ENCODE measurements at places on chromosomes 4 and X.

DNA sequence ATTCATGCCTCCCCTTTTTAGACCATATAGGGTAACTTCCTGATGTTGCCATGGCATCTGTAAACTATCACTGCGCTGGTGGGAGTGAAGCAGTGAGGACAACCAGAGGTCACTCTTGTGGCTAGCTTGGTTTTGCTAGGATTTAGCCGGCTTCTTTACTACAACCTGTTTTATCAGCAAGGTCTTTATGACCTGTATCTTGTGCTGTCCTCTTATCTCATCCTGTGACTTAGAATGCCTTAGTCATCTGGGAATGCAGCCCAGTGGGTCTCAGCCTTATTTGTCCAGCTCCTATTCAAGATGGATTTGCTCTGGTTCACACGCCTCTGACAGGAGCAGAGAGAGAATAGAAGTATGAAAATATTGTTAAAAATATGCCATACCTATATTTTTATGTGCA lies 355.7 kb downstream of the ADGRL3 start:
- peak; percentile 84 for DNase-seq

DNA sequence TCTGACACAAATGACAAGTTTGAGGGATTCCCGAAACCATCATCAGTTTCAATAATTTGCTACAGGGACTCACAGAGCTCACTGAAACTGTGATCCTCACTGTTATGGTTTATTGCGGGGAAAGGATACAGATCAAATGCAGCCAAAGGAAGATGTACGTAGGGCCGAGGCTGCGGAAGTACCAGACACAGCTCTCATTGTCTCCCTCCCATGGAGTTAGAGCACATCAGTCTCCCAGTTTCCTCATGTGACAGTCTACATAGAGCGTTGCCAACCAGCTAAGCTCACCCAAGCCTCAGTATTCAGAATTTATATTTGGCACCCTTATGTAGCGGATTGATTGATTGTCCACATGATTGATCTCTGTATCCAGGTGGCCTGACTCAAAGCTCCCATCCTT lies 137.8 kb upstream of the TENM3 start:
- no peak for DNase-seq

- DNase-seq = peak; percentile 36
Observed at GRCh38 chr4:40630335-40631021, 814 bp upstream of the RBM47 start.

DNA sequence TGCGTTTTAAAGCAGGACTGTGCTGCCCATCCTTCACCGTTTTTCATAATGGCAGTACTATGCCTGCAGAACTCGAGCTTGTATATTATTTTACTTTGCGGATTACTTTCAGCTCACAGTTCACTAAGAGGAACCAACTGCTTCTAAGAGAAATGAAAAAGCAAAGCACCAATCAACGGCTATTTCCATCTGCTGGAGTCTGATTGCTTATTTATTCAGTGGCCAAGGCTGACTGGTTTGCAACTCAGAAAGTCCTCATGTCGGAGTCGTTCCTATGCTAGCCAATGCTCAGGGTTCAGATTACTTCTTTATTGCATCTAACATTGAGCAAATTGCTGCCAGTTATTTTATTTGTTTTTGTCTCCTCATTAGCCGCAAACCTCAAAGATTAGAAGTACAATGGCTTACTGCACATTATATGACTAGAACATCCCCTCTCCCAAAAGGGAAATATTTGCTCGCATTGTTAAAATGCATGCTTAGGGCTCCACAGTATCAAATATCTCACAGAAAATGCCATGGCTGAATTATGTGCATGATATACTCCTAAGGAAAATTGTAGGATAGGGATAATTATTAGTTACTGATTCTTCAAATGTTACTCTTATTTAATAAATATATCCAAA lies 1628.2 kb upstream of the ADGRL3 start:
- no peak for DNase-seq

GRCh38 chr4:142292231-142292630 lies 553.9 kb downstream of the INPP4B start:
- no peak for DNase-seq

DNA sequence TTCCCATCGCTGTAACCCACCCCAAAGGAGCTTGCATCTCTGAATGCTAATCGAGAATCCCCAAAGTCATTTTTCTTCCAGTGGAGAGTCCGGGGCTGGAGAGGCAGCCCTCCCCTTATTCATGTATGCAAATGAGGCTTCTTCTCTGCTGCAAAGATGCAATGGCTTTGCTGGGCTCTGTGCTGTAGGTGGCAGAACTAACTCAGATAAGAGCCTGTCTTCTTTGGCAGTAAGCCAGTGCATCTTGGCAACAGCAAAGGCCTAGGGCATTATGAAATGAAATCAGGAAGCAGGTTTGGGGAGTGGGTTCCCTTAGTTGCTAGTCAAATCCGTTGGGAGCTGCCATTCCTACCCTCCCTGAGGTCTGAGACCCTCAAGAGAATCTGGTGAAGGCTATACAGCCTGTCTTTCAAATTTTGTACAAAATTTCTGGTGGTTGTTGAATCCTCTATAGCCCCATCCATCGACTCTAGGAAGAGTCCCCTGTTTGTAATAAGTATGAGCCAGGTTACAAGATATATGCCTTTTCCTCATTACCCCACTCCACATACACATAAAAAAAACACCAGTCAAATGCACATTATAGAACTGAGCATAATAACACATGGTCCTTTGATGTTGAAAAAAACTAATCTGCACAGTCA lies 290.6 kb upstream of the TAPT1 start:
- no peak for DNase-seq

- no peak for DNase-seq
Observed at GRCh38 chr4:139961344-139961946, 192.5 kb downstream of the MAML3 start.

GRCh38 chr4:143488687-143489086 lies 24.8 kb upstream of the SMARCA5 start:
- DNase-seq = no peak

DNA sequence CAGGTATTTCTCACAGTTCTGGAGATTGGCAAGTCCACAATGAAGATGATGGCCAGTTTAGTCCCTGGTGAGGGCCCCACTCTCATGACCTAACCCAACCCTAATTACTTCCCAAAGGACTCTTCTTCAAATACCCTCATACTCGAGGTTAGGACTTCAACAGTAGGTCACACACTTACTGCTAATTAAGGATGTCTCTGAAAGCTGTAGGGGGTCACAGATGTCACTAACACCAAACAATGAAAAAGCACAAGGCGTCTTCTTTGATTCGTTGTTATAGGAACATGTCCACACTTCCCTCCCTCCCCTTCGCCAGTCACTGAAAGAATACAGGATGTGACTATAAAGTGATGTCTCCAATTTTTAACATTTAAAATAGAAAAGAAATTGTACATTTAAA lies 309.7 kb downstream of the PACRGL start:
- DNase-seq = no peak

GRCh38 chr4:45621971-45622370 lies 501.9 kb downstream of the GABRG1 start:
- peak; percentile 58 for DNase-seq

GRCh38 chrX:46755671-46756070 lies 3.2 kb downstream of the SLC9A7 start:
- DNase-seq = no peak

- no peak for DNase-seq
Observed at GRCh38 chr4:16858275-16858752, 40.1 kb downstream of the LDB2 start.

- DNase-seq = no peak
Observed at GRCh38 chrX:111086591-111087006, 9.4 kb upstream of the PAK3 start.

GRCh38 chr4:147933779-147934178 lies 201.9 kb downstream of the ARHGAP10 start:
- DNase-seq = no peak

- DNase-seq = no peak
Observed at GRCh38 chr4:13530823-13531624, 13.3 kb downstream of the NKX3-2 start.

GRCh38 chr4:89860971-89861370 lies 24.0 kb upstream of the SNCA start:
- DNase-seq = no peak

- DNase-seq = peak; percentile 38
Observed at GRCh38 chrX:37349221-37350033, at the start of gene PRRG1. PRRG1 (plus strand) TSS chrX:37349364; CDS start chrX:37406250, 56,886 bp downstream.

DNA sequence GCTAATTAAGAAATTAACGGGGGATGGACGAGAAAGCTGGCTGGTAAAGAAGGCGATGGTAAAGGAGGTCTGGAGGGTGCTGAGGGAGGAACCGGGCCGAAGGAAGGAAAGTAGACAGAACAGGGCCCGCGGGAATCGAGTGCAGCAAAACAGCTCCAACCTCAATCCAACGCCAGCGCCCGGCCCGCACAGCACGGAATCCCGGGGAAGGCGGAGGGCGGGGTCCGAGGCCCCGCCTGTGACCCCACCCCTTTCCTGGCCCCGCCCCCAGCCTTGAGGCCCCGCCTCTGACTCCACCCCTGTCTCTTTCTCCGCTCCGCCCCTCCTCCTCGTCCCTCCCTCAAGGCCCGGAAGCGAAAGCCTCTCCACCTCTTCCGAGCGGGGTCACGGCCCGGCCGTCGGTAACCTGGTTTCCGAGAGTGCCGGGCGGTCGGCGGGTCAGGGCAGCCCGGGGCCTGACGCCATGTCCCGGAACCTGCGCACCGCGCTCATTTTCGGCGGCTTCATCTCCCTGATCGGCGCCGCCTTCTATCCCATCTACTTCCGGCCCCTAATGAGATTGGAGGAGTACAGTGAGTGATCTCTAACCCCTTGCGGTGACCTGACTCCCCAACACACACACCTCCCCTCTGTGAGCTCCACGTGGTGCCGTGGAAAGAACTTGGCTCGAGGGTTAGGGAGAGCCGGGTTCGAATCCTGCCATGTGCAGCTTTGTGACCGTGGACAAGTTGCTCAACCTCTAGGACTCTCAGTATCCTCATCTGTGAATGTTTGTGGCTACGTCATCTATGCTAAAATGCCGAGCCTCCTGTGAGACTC lies at the start of gene SMIM20:
TSS of gene SMIM20 (plus strand) at position 370 of the 819 bp plus-strand sequence. CDS start at position 464, 94 bp downstream.
- DNase-seq = peak; percentile 39

- no peak for DNase-seq
Observed at GRCh38 chr4:183729069-183729406, 69.9 kb downstream of the TRAPPC11 start.

DNA sequence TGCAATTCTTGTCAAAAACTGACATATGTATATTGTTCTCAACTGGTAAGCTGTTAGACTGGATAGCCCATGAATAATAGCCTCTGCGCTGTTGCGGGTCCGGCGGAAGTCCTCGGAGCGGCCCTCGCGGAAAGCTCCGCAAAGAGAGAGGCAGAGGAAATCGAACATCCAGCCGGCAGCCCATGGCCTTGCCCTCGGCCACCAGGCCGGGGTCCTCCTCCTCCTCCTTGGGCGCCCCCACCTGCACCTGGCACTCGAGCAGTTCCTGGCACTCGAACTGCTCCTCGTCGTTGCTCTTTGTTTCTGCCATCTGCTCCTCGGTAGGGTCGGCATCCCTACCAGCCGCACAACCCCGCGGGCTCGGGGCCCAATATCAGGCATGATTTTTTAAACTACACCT lies 1176.3 kb downstream of the PCDH18 start:
- no peak for DNase-seq

DNA sequence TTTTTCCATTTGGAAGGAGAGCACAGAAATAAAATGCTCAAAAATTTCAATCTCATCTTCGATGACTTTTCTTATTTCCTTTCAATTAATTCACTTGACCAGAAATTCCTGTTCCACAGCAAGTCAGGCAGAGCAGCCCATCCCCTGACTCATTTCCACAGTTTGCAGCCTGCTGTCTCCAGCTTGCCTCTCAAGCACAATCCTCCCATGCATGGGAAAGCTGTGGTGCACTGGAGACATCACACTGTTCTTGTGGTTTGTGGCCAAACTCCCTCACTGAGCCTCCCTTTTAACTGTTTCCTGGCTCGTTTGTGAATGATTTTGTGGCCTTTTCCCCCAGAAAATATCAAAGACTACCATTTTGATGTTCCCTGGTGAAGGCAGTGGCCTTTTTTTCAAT lies 114.0 kb upstream of the ENPEP start:
- DNase-seq = peak; percentile 26

DNA sequence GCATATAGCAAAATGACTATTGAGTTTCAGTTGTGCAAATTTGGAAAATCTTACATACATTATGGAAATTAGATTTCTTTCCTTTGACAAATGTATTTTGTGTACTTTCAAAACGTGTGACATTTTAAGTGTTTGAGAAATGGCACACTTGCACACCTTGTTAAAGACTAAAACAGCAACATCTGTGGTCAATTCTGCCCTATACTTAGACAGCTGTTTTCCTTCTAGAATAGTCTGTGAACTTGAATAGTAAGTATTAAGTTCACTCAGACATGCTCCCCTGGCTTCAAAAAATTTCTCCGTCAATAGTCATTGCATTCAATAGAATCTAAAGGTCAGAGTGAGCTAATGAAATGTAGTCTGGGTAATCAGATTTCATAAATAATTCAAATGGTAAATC lies 21.7 kb upstream of the TBC1D9 start:
- no peak for DNase-seq
